ENCODE measurements at places on chromosomes 6 and 20.
A peak's percentile ranks its signal among the peaks of the same experiment; 100 is the strongest.

GRCh38 chr20:41969656-41970055 lies 351.5 kb upstream of the CHD6 start:
- DNase-seq = no peak

DNA sequence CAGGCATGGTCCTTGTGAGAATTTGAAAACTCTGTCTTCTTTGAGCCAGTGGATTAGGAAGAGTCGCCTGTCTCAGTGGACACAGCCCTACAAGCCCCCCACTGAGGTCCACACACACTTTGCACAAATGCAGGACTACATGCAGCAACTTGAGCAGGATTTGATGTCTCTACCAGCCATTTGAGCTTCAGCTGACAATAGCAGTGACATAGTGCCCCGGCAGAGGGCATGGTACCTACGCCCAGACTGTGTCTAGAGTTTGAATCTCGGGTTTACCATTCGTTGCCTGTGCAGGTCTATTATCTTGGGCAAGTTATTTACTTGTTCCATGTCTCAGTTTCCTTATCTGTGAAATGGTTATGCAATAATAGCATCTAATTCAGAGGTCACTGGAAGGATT lies 580.1 kb downstream of the TFAP2B start:
- DNase-seq = peak; percentile 17

GRCh38 chr6:52346503-52346902 lies 15.4 kb upstream of the PAQR8 start:
- DNase-seq = no peak

- no peak for DNase-seq
These were observed 162.5 kb upstream of the CITED2 start for GRCh38 chr6:139536751-139537617.

- DNase-seq = no peak
These were observed 207.7 kb upstream of the DTNBP1 start for GRCh38 chr6:15870333-15871043.

GRCh38 chr6:148448369-148449012 lies 105.9 kb downstream of the SASH1 start:
- DNase-seq = no peak

- DNase-seq = no peak
These were observed 60.6 kb downstream of the FOXA2 start for GRCh38 chr20:22523499-22524392.

- no peak for DNase-seq
These were observed 947.4 kb upstream of the CITED2 start for GRCh38 chr6:140321891-140322290.

DNA sequence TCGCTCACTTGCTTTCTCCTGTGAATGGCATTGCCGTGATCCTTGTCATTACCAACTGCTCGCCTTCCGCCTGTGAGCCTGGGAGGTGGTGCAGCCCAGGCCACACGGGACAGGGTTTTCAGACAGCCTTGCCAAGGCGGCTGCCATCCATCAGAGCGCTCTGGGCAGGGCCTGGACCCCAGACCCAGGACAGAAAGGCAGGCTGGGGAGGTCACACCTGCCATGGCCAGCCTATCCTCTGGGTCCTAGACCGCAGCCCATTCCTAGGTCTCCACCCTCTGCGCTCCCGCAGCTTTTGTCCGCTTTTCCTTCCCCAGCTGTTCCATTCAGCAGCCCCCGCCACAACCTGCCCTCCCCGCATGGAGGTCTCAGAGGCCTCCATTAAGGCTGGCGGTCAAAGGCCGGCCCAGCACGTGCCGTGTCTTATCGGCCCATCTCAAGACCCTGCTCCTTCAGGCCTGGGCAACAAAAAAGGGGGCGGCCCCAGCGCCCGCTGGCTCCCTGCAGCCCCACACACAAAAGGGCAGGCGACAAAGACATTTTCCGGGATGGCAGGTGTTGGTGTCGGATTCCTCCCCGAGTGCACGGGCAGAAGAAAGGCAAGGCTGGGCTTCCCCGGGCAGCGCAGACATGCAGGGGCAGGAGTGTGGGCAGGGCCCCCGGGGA lies 28.1 kb downstream of the INSM1 start:
- DNase-seq = peak; percentile 46

- DNase-seq = no peak
These were observed 9.7 kb downstream of the GNAS-AS1 start for GRCh38 chr20:58840816-58841538.

GRCh38 chr6:159446340-159446739 lies 246.7 kb downstream of the SOD2 start:
- no peak for DNase-seq

DNA sequence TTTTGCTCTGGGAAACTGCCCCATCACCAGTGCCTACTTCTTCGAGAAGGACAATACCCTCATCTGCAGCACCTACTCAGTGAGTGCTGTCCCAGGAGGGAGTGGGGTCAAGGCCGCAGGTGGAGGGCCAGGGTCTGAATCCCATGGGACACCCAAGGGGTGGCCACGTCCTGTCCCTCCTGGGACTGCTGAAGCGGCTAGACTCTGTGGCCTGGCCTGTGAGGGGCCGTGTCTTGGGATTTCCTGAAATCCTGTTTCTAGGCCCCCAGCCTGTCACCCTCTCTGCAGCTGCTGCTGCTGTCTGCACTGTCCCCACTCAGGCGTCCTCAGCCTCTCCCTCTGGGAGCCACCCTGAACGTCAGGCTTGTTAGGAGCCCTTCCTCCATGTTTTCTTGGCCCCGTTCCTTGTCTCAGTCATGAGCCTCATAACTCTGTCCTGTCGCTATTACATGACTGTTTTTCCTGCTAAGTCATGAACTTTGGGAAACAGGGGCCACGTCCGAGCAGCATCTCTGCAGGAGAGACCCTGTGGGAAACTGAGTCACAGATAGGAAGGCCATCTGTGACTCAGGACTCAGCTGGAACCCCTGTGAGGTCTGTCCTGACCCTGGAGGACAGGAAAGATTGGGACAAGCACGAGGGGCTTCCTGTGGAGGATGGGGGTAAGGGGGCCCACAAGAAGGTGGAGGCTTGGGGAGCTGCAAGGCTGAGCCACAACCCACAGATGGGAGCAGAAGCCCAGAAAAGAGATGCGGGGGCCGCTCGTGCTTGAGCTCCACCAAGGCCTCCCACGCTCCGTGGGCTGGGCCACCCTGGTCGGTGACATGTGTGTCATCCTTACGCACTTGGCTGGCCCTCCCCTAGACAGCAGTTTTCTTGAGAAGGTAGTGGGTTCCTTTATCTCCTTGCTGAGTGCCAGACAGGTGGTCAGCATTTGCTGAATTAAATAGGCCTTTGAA lies 49.9 kb downstream of the EFCAB8 start:
- no peak for DNase-seq
